ENCODE measurements at places on chromosomes 7 and 10.

GRCh38 chr7:12199363-12199762 lies 11.7 kb upstream of the TMEM106B start:
- DNase-seq, result no peak

DNA sequence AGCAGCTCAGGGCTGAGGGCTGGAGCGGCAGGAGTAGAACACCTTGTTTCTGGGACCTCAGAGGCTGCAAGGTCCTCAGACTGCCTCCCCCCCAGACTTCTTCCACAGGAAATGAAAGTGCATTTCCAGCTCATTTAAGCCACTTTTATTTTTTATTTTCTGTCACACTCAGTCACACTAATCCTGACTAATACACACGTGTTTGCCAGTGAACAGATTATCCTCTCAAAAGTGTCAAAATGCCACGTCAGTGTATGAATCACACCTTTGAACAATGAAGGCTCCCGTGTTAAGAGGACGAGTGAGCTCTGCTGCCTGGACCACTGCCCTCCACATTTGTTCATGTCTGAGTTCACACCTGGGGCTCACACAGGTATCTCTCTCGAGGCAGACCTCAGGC lies 488.5 kb downstream of the DNAJB6 start:
- no peak for DNase-seq

- DNase-seq, result no peak
These were observed 339.8 kb downstream of the FRMD4A start for GRCh38 chr10:13990946-13991345.

DNA sequence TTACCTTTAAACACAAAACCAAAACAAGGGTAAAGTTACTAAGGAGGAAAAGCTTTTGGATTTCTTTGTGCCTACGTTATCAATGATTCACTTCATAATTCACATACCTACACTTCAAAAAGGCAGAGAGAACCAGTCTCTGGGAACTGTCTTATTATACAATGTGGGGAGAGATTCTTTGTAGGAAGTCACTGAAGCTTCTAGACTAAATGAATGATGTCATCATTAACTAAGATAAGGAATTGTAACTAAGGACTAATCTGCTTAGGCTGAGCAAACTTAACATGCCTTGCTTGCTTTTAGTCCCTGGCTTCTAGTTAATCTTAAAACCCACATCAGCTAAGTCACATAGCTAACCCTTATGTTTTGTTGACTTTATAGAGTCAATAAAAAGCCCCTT lies 771.2 kb downstream of the NXPH1 start:
- no peak for DNase-seq

DNA sequence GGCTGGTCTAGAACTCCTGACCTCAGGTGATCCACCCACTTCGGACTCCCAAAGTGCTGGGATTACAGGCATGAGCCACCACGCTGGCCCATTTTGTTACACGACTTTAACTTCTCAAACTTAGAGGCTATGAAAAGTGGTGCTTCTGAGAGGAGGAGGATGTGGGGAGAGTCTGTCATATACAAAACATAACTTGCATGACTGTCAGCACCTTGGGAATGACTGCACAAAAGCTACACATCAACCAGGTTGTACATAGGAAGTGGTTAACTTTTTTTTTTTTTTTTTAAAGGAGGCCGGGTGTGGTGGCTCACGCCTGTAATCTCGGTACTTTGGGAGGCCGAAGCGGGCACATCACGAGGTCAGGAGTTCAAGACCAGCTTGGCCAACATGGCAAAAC lies 43.4 kb upstream of the GSDME start:
- no peak for DNase-seq

DNA sequence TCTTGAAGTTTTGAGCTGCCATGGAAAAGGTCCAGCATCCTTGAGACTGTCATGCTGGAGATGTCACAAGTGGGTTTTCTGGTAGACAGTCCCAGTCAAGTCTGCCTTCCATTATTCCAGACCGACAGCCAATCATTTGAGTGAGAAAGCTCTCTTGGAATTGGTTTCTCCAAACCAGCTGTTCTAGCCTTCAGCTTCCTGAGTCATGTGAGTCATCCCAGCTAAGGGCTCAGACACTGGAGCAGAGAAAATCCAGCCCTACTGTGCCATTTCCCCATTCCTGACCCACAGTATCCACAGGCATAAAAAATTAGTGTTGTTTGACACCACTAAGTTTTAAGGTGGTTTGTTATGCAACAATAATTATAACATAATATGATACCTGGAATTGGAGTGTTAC lies 219.0 kb downstream of the ADRA2A start:
- DNase-seq, result no peak

- no peak for DNase-seq
These were observed 59.6 kb downstream of the NPY start for GRCh38 chr7:24343614-24344013.

DNA sequence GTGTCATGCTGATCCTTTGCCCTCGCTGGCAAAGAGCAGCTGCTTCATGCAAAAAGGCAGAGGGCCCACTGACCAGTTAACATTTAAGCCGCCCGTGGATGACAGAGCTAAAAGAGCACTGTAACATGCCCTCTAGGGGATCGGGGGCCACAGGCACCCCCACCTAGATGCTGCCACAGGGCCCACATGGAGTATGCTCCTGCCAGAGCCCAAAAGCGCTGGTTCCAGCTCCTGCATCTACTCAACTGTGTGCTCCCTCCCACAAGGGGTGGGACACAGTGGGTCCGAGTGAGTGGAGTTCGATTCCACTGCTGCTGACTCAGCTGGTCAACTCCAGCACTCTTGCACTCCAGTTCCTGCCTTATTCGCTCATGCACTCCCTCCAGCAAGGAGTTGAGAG lies 199.8 kb upstream of the CNTNAP2 start:
- no peak for DNase-seq

GRCh38 chr7:4164556-4164955 lies 517.5 kb upstream of the FOXK1 start:
- DNase-seq, result no peak

GRCh38 chr10:26566525-26567350 lies 128.6 kb downstream of the APBB1IP start:
- no peak for DNase-seq

All from central memory CD4-positive, alpha-beta T cell (primary cell).